Muscle of leg (tissue), 16 donors: ENCODE measurements at places on chromosomes 1 and 21. TPM values are rescaled to one million over a fixed set of nuclear protein-coding genes. Genes with fewer than 3 reads are reported as not detected.

DNA sequence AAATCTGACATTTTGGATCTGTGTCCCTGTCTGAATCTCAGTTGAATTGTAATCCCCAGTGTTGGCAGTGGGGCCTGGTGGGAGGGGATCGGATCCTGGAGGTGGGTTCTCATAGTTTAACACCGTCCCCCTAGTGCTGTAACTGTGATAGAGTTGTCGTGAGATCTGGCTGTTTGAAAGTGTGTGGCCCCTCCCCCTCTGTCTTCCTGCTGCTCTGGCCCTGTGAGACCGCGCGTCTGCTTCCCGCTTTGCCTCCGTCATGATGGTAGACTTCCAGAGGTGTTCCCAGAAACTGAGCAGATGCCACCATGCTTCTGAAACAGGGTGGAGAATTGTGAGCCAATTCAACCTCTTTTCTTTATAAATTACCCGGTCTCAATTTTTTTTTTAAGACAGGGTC is 25.0 kb downstream of the AGPAT3 start:
- H3K4me3 ChIP-seq, result no peak overlapping the region
- DNase-seq, result no peak
- H3K36me3 ChIP-seq, result peaks cover 4% of the 10 kb centered on the region
- H3K27ac ChIP-seq, result no peak overlapping the region
- no peaks in the 10 kb centered on the region for H3K27me3 ChIP-seq
- H3K4me1 ChIP-seq, result peaks cover 11% of the 10 kb centered on the region

GRCh38 chr1:46437723-46438122 is 43.6 kb downstream of the FAAH start:
- no peak for DNase-seq
- H3K27ac ChIP-seq, result no peak overlapping the region

The CHD5 gene
- total RNA-seq, result 0.09 TPM

GRCh38 chr1:156101880-156102279 is 12.6 kb upstream of the LMNA start:
- peaks cover 74% of the 10 kb centered on the region for H3K4me1 ChIP-seq
- no peak for DNase-seq
- peaks cover 5% of the 10 kb centered on the region for H3K36me3 ChIP-seq
- peak overlapping the region; percentile 97 for H3K27ac ChIP-seq
- no peak overlapping the region for H3K4me3 ChIP-seq

DNA sequence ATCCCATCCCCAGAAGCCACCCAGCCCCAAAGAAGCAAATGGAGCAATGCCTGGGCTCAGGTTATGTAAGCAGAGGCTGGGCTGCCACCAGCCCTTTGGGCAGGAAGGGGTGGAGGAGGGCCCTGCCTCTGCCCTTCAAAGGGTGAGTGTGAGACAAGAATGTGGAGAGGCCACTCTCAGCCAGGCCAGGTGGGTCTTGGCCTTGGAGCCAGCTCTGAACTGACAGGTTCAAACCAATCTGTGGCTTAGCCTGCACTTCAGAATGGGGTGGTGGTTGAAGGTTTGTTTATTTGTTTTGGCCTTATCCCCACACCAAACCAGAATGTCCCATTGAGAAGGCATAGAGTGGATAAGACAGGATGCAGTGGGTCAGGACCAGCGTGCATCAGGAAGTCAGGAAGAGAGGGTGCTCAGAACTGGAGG is 29.8 kb downstream of the C1orf116 start:
- no peak for DNase-seq
- H3K4me1 ChIP-seq, result no peaks in the 10 kb centered on the region
- no peak overlapping the region for H3K4me3 ChIP-seq
- peaks cover 4% of the 10 kb centered on the region for H3K27me3 ChIP-seq
- no peak overlapping the region for H3K27ac ChIP-seq

- no peak overlapping the region for H3K4me3 ChIP-seq
- no peak for DNase-seq
- no peaks in the 10 kb centered on the region for H3K27me3 ChIP-seq
- peaks cover 9% of the 10 kb centered on the region for H3K36me3 ChIP-seq
Observed at GRCh38 chr21:36325373-36326010, 5.5 kb downstream of the MORC3 start.

DNA sequence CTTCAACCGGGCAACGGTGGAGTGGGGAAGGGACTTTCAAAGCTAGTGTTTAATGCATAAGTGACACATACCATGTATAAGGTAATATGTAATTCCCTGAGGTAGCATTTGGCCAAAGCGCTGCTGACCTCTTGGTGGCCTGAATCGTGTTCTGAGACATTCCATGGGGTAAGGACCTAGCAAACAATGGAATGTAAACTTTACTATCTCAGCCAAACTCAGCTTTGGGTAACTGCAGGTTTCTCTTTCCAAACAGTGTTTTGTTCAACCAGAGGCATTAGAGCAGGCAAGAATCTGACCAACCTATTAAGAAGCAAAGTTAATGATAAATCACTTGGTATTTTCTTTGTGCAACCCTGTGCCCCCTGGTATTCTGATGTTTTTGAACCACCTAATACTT is 22.0 kb downstream of the TGFB2 start:
- DNase-seq, result no peak
- peak overlapping the region; percentile 21 for H3K27ac ChIP-seq
- H3K4me3 ChIP-seq, result no peak overlapping the region

DNA sequence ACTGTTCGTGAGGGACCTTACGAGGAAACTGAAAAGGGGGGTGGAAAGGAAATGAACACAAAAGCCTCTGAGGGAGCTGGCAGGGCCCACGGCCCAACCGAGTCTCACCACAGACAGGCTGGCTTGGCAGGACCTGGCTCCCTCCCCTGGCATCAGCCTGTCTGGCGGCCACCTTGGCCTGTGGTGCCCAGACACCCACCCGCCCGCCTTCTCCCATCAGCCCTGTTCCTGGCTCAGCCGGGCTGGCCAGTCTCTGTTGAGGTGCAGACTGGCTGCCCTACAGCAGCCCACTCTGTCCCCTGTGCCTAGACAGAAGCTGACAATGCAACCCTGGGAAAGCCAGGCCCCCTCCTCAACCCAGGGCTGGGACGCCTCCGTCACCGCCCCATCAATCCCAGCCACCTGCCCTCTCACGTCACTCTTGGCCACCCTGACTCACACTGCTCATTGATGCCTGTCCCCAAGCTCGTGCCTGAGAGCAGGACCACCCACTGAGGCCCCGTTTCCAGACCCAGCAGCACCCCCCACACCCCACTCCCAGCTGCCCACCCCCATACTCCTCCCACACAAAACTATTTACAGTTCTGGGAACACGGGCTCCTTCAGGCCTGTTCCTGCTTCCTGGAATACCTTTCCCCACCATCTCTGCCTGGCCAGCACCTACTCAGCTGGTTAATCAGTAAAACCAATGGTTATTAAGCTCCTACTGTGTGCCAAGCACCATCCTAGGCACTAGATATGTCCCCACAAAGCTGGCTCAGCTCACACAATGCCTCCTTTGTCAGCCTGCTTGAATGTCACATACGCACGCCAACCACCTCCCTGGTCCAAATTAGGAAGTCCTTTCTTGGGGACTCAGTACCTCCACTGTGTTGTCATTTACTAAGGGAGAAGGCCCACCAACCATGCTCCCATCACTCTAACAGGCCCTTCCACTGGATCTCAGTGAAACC is 22.7 kb downstream of the SDC3 start:
- H3K36me3 ChIP-seq, result no peaks in the 10 kb centered on the region
- peak; percentile 46 for DNase-seq
- H3K4me3 ChIP-seq, result no peak overlapping the region

The BLACAT1 gene
- not detected for total RNA-seq
